Activated CD8-positive, alpha-beta memory T cell treated with anti-CD3 and anti-CD28 coated beads for 48 hours (primary cell): ENCODE measurements at places on chromosomes 3 and 15.

GRCh38 chr15:98850961-98851572 is 156.5 kb downstream of the PGPEP1L start:
- no peak for DNase-seq

- peak; percentile 23 for DNase-seq
These were observed 897 bp downstream of the RAD54L2 start for GRCh38 chr3:51539291-51539941.

DNA sequence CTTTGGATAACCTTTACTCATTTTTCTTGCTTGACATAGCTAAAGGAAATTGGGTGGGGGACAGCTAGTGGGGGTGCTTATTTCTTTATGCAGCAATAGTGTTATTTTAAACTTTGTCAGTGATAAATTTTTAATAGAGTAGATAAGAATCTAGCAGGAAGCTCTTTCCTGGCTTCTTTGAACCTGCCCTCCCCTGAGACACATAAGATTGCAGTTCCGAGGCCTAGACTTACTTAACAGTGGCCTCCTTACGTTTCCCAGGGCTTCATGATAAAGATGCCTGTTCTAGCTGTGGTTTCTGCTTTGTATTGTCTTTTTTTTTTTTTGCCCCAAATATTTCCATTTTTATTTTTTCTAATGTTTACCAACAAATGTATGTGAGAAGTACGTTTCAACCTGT is 170.1 kb downstream of the VPS8 start:
- DNase-seq, result no peak

DNA sequence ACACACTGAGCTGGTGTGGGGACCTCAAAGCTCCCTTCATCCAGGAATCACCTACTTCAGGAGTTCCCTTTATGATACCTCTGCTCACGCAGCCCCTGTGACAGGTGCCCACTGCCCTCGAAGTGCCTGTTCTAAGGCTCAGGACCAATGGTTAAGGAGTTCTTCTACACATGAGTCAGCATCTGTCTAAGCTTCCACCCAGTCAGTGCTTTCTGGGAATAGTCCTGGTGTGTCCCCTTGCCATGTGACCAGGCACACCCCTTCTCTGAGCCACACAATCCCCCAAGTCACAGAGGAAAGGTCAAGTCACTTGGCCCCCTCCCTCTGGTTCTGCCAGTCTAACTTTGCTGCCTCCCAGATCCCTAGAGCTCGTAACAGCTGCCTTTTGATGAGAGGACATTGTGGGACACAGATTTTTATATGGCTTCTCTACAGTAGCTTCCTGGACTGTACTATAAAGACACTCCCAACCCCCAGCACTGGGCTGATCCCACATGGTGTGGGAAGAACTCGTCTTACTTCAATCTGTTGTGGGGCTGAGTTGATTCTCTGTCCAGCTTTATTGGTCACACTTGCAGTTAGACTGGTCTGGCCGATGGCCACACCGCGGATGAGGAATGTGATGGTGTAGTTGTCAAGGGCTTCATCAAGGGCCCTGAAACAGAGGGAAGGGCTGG is 78.8 kb downstream of the NUP210 start:
- no peak for DNase-seq

GRCh38 chr15:69457304-69458280 is 5.0 kb downstream of the RPLP1 start:
- no peak for DNase-seq

GRCh38 chr3:171828902-171829770 is 14.0 kb upstream of the TMEM212 start:
- DNase-seq, result no peak

DNA sequence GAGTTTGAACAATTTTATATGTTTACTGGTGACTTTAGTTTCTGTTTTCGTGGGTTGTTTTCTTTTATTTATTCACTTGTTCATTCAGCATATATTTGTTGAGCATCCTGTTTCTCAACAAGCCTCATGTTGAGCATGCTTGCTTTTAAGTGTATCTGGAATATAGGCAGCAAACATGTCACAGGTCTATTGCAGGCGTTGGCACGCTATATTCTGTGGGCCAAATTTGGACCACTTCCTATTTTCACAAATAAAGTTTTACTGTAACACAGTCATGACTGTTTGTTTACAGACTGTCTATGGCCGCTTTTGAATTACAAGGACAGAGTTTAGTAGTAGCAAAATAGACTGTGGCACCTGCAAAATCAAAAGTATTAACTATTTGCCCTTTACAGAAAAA is 89.6 kb downstream of the THRB start:
- no peak for DNase-seq
